ENCODE measurements at places on chromosomes 7 and 10.

DNA sequence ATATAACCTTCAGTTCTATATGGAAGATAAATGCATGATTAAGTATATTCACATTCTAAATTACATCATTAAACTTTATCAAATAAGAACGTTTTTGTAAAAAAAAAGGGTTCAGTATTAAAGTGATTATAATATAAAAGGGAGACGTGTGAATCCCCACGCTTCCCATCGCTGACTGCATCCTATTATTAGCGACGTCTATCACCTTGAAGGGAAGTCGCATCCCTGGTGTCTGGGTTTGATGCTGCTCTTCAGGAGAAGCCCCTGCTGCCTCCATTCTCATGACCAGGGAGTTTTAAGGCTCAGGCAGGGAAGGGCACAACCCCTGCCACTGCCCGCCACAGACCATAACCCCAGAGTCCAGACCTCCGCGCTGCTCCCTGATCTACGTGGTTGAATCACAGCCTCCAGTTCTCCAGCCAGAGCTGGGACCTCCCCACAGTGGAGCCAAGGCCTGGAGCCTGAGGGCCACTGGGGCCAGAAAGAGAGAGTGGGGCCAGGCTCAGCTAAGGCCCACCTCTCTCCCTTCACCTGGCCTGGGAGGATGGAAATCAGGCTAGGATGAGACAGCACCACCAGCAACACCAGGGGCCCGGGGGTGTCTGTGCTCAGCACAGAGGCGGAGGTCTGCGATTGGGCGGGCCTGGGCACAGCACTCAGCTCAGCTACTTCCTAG is 130.6 kb downstream of the TCERG1L start:
- DNase-seq: no peak

- no peak for DNase-seq
These were observed 131.6 kb downstream of the CD36 start for GRCh38 chr7:80770061-80770460.

- DNase-seq: no peak
These were observed 31.2 kb upstream of the FFAR4 start for GRCh38 chr10:93535293-93535692.

DNA sequence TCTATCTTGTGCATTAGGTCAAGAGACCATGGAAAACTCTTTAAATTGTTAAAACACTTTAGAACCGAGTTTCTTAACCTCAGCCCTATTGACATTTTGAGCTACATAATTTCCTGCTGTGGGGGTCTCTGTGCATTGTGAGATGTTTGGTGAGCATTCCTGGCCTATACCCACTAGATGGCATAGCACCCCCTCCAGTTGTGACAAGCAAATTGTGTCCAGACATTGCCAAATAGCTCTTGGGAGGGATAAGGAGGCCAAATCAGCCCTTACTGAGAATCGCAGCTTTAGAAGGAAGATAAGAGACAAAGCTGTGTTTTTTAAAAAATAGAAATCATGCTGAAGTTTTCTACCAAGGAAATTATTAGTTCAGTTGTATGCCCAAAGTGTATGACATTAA is 1158.5 kb upstream of the C7orf33 start:
- no peak for DNase-seq
